ENCODE measurements at places on chromosomes 13 and 19. TPM values are rescaled to one million over a fixed set of nuclear protein-coding genes. Genes with fewer than 3 reads are reported as not detected.

DNA sequence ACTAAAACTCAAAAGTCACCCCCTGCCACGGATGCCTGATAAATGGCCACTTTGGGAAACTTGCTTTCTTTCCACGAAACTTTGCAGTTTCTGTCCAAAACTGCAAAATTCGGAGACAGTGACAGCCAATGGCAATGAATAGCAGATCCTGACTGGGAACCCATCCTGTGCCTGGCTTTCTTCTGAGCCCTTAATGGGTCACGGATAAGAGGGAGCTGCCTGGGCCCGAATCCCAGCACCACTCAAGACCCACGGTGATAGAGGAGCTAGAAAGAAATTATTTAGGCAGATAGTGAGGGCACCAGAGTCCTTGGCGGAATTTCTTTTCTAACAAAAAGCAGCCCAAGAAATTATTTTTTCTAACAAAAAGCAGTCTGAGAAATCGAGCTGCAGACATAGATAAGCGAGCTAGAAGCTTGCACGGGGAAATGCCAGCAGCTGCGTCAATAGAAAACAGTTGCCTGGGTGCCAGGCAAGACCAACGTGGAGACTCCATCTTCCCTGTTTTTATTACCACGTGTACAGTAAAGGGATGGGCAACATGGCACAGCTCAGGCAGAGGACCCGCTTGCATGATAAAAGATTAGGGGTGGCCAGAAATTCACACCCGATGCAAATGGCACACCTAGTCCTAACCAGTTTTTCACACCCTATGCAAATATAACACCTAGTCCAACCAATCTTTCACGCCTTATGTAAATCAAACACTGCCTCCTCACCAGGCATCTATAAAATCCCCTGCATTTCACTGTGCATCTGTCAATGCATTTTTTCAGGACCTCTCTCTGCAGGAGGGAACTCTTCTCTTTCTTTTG lies 7.1 kb upstream of the HSH2D start:
- DNase-seq = no peak

GRCh38 chr13:60028021-60028420 lies 135.7 kb downstream of the DIAPH3 start:
- DNase-seq = no peak

DNA sequence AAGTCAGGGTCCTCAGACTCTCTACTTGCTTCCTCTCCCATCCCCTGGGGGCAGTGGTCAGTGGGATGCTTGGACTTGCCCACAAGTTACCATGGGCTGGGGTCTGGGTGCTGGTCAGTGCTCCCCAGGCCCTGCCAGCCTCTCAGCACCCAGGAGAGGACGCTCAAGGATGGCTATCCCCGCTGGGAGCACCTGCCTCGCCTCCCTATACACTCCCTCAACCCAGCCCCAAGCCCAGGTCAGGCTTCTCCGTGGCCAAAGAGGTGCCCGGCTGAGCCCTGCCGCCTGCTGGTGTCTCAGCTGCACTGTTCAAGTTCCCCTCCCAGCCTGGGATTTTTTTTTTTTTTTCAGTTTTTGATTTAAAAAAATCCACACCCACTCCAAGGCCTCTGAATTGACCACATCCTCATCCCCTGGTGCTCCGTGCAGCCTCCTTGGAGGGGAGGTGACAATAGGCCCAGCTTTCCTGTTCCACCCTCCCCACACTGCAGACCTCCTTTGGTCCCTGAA lies 10.8 kb downstream of the F2RL3 start:
- peak; percentile 73 for DNase-seq

- no peak for DNase-seq
Observed at GRCh38 chr19:27764186-27764804, 1448.7 kb downstream of the UQCRFS1 start.

- no peak for DNase-seq
Observed at GRCh38 chr13:70310396-70311119, 202.3 kb upstream of the KLHL1 start.

- DNase-seq = peak; percentile 44
Observed at GRCh38 chr19:52138278-52138982, 1.3 kb downstream of the ZNF616 start.

- no peak for DNase-seq
Observed at GRCh38 chr13:51330791-51331190, 8.7 kb upstream of the SERPINE3 start.

TUBGCP3 gene
- 29.6 TPM for total RNA-seq

GJA3 gene
- total RNA-seq = under 0.01 TPM

VSTM2B gene
- not detected for total RNA-seq
